ENCODE measurements at places on chromosomes 11 and 22. TPM values are rescaled to one million over a fixed set of nuclear protein-coding genes. Genes with fewer than 3 reads are reported as not detected.

The CDC45 gene
- 8.2 TPM for total RNA-seq

The POU2AF2 gene
- total RNA-seq = not detected

The MEI1 gene
- total RNA-seq = 3.7 TPM

The FOLR2 gene
- not detected for total RNA-seq

The PANX3 gene
- total RNA-seq = not detected

The CNTN5 gene
- total RNA-seq = not detected

The IFT27 gene
- total RNA-seq = 10.8 TPM

The PLA2G3 gene
- total RNA-seq = under 0.01 TPM

Measured in dermis microvascular lymphatic vessel endothelial cell (primary cell).